IPS DF 19.7 (cell line): ENCODE measurements at places on chromosomes 12 and 14.

- no peak for DNase-seq
Observed at GRCh38 chr12:117311-117710, 50.7 kb downstream of the IQSEC3 start.

DNA sequence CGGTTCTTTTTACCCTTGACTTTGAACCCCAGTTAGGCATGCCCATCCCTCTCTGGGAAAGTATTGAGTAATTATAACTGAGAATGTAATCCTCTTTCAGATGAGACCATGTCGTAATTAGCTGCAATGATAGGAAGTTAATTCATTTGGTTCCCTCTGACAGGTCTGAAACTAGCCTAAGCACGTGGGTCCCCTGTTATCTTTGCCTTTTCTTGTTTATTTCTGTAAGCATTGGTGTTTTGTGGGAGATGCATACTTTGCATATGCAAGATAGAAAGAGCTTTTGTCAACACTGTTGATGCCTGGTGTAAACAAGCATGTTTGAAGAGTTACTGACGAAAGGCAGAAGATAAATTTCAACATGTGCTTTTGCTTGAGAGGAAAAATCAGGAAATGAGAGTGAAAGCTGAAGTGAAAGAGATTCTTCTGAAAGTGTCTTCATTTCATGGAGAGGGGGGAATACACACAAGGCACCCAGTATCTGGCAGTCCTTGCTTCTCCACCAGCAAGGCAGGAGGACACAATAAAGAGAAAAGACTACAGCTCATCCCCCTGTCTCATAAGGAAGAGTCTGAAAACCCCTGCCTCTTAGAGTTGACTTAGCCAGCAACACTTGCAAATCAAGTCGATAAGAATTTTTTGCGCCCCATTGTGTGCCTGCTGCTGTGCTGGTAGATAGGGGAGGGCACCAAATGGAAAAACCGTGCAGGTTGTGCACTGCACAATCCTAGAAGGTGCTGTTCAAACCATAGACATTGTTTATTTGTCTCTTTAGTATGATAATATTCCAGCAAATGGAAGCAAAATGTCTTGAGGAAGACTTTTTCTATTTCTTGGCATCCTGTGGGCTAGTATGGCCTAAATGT is 77.8 kb downstream of the SLC24A4 start:
- DNase-seq, result no peak

DNA sequence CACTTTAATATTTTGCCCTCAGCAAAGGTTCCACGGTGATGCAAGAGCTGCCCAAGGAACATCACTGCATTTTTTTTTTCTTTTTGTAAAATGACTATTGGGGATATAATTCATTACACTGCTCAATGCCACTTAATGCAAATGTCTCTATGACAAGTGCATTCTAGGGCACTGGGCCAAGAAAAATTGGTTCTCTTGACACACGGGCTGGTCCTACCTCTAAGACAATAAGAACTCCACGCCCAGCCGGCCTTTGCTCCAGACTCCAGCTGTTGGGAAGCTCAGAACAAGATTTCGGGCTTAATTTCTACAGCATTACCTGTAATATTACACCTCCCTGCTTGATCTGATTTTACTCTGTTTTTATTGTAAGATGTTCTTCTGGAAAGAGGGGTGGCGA is 48.8 kb upstream of the VRK1 start:
- DNase-seq, result no peak

DNA sequence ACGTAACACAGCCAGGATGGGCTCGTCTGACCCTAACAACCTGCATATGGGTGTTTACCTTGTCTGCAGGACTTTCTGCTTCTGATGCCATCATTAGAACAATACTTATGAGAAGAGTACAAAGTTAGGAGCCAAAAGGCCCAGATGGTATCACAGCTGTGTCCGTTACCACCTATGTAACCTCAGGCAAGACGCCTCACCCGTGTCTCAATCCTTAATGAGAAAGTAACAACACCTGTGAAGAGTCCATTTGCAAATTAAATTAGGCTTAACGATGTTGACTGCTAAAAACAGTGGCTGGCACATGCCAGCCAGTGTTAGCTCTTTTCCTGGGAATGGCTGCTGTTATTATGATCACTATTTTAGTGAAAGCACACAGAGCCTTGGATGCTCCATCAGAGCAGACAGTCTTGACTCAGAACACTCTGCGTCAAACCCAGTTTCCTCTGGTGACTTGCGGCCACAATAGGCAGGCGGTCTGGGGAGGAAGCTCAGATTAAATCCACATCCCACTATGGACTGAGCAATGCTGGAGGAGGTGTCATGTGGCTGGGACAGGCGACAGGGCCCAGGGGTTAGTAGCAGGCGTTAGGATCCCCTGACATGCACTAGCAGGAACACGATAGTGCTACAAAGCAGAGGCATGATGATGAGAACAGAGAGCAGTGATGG is 125.3 kb downstream of the SLC15A4 start:
- no peak for DNase-seq

DNA sequence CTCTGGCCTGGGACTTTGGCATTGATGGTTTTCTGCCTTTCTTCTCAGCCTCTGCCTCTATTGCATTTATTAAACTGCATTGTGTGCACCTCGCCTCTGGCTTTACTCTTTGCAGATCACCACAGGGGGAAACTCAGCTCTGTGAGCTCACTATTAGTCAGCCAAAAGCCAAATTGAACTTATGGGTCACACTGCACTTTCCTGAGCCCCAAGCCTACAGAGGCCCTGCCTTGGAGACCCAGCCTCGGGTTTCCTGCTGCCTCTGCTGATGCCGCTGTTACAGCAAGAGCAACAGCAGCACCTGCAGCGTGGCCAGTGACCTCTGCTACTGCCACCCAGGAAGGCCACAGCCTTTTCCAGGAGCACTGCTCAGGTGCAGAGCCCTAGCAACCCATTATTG is 122.5 kb downstream of the DAD1 start:
- no peak for DNase-seq

- DNase-seq, result no peak
Observed at GRCh38 chr14:93725002-93725582, 63.2 kb downstream of the PRIMA1 start.

- no peak for DNase-seq
Observed at GRCh38 chr12:48156652-48157017, 680 bp downstream of the ASB8 start.

DNA sequence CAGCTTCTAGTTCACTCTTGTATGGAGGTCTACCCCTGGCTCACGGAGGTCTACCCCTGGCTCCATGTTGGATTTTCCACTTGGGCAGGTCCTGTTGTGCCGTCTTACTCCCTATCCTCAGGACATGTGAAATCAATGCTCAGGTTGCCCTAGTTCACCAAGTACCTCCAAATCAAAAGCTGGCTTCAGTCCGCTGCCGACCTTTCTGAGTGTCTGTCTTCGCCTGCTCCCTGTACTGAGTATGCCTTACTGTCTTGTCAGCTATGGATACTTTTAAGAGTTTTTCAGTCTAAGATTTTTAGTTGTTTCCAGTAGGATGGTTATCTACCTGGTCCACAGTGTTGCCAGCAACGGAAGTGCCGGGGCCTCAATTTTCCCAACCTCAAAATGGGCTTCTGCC is 40.1 kb upstream of the BCL11B start:
- DNase-seq, result no peak

DNA sequence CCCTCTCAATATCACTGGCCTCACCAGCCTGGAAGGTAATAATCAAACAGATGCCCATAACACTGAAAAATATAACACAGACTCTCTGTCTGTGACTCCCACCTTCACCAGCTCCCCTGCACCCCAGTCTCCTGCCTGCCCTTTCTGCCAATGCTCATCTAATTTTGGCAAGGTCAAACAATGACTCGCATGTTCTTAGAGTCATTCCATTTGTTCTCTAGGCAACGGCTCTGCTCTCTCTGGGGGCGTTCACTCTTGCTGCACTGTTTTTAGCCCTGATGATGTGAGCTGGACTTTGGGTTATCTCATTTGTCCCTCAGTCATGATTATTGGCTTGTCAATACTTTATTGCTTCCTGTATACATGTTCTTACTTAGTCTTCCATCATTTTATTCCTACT is 691.8 kb downstream of the FLRT2 start:
- no peak for DNase-seq

DNA sequence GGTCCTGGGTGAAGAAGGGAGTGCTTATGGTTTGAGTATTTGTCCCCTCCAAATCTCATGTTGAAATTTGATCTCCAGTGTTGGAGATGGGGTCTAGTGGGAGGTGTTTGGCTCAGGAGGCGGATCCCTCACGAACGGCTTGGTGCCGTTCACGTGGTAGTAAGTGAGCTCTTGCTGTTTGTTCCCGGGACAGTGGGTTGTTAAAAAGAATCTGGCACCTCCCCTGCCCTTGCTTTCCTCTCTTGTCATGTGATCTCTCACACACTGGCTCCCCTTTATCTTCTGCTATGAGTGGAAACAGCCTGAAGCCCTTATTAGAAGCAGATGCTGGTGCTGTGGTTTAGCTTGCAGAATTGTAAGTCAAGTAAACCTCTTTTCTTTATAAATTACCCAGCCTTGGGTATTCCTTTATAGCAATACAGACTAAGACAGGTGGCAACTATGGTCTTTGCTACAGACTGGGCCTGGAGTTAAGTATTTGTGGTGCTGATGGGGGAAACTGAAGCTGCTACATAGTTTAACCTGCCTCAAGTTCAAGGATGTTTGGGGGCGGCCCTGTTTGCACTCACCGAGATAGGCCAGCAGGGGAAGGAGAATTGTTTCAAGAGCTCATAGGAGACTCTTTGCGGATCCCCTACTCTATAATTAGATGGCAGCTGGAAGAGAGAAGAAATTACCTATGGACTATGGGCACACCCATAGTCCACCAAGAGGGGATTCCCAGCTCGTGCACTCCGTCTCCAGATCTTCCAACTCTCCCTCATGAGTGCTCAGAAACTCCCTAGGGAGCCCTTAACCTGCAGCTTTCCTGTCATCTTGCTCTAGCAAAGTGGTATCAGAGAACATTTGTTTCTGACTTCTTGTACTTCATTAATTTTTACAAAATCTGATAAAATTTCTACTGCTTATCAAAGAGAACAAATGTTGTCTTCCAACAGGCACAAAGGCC is 164.6 kb downstream of the SLC15A5 start:
- peak; percentile 63 for DNase-seq

- no peak for DNase-seq
Observed at GRCh38 chr14:66698503-66698902, 190.6 kb downstream of the GPHN start.

GRCh38 chr12:46722394-46723185 is 103.2 kb downstream of the SLC38A4 start:
- DNase-seq, result no peak

DNA sequence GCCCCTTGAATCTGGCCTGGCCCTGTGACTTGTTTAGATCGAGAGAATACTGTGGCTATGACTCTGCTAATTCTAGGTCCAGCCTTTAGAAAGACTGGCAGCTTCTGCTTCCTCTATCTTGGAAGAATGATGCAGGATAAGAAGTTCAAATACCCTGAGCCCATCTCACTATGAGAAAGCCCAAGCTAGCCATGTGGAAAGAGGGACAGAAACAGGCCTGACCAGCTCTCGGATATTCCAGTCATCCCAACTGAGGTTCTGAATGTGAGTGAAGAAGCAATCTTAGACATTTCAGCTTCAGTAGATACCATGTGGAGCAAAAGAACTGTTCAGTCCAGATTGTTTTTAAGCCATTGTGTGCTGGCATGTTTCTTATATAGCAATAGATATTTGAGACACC is 17.3 kb upstream of the KRR1 start:
- DNase-seq, result no peak

DNA sequence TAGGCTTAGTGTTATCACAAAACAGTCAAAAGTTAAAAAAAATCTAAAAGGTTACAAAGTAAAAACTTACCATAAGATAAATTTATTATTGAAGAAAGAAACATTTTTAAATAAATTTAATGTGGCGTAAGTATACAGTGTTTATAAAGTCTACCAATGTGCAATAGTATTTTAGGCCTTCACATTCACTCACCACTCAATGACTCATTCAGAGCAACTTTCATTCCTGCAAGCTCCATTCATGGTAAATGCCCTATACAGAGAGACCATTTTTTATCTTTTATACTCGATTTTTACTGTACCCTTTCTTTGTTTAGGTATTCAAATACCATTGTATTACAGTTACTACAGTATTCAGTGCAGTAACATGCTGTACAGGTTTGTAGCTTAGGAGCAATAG is 124.5 kb downstream of the ANO4 start:
- no peak for DNase-seq

GRCh38 chr12:80142640-80143039 is 43.3 kb downstream of the OTOGL start:
- DNase-seq, result no peak

DNA sequence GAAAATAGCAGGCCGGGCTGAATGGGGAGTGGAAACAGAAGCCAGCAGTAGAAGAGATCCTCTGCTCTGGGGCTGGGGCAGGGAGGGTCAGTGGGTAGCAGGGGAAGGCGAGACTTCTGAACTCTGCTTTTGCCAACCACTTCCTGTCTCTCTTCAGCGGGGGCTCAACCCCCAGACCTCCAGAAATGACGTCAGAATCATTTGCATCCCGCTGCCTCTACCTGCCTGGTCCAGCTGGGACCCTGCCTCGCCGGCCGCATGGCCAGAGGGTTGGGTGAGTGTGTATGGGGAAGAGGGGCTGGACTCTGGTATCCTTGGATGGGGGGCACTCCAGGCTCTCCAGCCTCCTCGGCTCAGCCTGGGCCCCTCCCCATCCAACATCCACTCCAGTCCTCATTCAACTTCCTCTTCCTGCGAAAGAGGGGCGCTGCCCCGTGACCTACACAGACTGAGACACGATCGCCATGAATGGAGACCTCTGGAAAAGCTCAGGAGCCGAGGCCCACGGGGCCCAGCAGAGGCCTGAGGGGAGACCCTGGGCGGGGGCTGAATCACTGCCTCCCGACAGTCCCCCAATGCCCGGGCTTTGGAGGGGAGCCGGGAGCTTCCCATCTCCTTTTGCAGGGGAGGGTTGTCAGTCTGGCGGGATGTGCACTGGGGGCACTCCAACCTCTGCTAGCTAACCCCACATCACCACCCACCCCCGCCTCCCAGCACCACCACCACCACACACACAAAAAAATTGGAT is 458 bp upstream of the HOXC4 start:
- DNase-seq, result no peak
